GM12878 (cell line): ENCODE measurements at places on chromosomes 2 and 18.

DNA sequence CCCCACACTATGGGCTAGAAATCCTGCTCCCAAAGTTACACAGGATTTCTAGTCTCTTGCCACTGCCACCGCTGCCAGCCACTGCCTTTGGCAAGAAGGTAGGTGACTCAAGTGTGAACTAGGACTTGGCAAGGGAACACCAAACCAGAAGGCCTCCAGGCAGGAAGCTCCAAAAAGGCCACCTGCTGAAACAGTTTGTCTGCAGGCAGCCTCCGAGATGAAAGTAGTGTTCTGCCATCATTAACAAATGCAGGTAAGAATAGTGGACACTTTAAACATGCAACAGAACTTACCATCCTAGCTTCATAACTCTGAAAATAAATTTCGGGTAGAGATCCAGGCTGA is 3.9 kb downstream of the ANKRD44 start:
- DNase-seq, result no peak

GRCh38 chr2:203718087-203718486 is 11.6 kb downstream of the CD28 start:
- DNase-seq, result peak; percentile 36

DNA sequence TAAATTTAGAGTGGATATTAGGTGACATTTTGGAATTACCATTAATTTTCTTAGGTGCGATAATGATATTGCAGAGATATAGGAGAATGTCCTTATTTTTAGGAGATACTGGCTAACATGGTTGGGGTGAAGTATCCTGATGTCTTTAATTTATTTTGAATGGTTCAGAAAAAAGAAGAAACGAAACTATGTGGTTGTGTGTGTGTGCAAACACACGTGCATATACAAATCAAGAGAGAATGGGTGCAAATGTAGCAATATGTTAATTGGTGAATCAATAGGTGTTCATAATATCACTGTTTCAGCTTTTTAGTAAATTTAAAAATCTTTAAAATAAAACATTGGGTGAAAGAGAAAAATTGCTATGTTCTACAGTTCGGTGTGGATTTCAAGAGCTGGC is 140.9 kb downstream of the DIS3L2 start:
- no peak for DNase-seq

- no peak for DNase-seq
Measured at GRCh38 chr2:217713395-217714286, 289.2 kb downstream of the TNS1 start.

DNA sequence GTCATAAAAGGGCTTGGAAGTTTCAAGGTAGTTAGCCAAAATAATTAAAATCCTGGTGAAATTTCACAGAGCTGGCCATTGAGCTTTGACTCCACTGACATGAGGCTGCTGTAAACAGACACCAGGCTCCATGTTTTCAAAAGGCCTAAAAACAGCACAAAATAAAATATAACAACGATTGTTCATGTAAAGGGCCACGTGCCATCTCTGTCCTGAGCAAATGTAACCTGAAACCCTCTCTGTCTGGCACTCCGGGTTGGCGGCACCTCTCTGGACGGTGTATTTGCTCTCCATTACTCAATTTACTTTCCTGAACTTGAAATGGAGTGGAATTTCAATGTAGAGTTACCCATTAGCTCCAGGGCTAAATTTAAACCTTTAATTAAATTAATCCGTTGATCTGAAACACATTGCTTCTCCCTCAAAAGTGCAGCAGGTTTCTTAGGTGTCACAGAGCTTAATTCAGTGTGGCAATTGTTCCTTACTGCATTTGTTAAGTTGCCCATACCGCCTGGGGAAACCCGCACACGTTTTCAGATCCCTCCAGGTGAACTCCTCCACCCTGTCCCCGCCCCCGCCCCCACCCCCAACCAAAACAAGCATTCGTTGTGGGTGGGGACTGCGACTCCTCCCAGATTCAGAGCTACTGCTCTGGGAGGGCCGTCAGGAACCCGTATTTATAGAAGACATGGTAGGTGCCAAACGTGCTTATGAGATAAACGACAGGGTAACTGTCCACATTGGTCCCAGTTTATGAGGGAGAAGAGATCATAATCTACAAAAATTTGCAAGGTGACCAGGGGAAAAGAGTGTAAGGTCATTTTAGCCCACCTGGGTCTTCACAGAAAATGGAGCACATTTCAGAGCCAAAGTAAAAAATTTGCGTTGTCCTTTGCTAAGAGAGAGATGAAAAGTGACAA is 1.2 kb upstream of the CABLES1 start:
- peak; percentile 59 for DNase-seq

- no peak for DNase-seq
Measured at GRCh38 chr2:27762951-27763906, 8.3 kb upstream of the MRPL33 start.

DNA sequence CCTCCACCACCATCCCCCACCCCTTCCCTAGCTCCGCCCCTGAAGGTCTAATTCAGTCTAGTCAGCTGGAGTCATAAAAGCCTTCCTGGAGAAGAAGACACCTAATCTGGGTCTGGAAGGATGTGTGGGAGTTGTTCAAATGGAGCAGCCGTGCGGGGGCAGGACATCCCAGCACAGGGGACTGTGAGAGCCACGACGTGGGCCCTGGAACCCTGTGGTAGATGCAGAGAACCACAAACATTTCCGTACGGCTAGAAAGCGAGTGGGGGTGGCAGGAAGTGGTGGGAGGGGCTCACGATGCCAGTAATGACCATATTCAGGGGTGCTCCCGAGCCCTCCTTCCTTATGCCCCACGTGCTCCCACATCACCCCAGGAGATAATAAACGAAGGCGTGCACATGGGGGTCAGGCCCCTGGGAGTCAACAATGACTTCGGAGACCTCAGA is 20.9 kb upstream of the COL6A3 start:
- no peak for DNase-seq

DNA sequence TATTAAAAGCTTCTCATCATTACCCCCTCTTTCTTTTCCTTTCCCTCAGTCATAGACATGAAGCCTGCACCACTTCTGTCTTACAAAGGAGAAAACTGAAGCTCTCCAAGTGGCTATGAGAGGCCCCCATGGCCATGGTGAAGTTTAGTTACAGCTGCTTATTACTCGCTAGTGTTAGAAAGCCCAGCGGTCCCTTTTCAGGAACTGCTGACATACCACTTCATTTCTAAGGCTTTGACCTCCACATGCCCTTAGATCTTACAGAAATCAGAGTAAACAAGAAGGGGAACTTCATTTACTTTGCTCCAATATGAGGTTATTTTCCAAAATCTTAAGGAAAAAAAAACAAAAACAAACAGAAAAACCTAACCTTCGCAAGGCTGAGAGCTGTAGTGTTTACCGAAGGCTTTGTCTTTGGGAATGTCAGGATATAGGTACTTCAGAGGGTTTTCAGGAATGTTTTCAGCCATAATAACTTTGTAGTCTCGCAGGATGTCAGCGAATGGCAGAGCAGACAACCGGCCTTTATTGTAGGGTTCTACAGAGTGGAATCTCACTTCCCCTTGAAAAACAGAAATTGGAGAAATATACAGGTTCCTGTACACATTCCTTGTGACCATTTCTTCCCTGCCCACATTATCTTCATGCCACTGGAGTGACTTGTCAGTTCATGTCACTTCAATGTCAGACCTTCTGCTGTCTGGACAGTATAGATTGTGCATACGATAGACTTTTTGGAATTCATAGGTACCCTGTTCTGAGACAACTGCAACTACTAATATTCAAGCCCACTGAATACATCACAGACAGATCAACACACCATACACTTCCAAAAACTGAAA is 18.8 kb upstream of the STAT1 start:
- DNase-seq, result no peak

DNA sequence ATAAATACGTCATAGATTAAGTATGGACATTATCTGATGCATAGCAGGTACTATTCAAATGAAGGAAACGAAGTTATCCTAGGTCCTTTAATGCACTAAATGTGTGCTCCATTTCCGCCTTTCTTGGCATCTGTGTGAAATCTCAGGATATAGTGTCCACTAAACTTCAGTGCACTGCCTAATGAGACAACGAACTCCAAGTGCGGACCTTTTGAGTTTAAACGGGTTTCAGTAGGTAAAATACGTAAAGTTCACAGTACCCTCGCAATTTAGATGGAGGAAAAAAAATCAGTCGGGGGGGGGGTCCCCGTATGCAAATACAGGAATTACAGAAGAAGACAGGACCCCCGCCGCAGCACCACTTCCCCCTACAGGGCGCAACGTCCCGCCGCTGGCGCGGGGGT is 729 bp upstream of the REL start:
- no peak for DNase-seq

DNA sequence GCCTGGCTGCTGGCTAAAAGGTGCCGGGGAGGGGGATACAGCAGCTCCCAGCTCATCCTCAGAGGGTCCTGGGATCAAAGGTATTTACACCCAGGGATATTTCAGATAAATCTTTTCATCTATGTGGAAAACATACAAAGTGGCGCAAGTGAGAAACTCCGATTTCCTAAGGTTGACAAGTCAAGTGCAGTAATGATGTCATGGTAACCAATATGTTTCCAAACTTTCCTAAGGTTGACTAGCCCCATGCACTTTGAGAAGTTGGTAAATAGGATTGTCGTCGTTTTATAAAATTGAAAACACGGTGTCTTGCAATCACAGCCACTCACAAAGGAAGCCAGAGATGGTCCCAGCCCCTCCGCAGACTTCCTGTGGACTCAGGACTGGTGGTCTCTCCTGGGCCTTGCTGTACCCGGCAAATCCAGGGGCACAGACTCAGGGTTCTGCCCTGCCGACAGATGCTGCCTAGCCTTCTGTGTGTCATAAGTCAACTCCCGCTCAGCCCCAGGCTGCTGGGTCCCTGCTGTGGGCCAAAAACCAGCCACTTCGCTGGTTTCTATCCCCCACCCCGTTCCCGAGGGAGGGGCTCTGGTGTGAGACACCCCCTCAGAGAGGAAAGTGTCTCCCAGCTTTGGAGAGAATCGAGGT is 111.2 kb upstream of the PPP1CB start:
- DNase-seq, result no peak

DNA sequence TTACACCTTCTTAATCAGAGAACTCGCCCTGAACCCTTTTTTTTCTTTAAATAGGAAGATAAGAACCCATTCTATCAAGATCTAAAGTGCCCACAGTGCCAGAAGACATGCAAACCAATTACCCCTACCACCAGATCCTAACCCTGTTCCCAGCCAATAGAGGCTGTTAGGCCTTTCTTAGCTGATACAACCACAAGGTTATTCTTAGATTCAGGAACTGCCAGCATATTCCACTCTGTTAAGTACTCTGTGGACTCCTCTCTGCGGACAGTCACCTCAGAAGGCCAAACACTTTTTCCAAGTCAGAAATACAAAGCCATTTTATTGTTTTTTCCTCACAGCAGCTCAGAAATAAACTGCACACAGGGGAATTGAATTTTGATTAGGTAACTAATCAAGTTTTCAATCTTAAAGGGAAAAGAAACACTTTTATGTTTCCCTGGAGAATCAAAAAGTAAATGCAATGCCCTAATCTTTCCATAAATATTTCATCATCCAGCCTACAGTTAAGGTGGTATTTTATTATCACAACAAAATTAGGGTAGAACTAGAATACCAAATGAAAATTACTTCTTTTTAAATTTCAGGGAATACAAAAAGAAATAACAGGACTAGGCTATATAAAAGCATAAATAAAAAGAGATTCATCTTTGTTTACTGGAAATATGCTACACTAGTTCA is 111.4 kb downstream of the NBAS start:
- DNase-seq, result no peak

DNA sequence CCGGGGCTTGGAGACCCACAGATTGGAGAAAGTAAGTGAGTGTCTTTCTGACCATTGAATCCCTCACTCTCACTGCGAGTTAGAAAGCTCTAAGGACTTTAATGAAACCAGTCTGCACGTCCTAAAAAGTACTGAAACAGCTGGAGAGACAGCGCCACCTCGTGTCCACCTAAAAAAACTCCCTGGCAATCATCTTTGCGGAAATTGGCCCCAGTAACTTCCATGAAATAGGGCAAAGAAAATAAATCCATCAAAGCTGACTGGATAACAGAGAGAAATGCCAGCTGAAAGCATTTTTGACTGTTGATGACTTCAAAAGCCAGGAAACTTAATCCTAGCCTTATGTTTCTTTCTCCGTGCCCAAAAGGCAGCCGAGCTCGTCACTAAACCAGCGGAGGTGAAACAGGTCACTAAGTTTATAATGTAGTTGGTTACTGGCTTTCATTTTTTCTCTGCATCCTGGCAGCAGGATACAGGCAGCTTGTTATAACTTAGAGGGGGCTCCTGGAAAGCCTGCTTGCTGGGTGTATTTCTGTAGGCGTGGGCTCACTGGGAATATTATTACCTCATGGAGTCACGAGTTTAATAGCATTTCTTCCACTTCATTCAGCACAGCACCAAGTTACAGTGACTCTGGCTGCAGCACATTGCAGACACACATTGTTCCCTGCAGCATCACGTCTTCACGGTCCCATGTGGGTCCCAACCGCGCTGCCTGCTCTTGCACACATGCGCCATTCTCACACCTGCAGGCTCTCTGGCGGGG is 266.5 kb downstream of the HRH4 start:
- no peak for DNase-seq

- DNase-seq, result no peak
Measured at GRCh38 chr2:193187816-193188215, 993.1 kb upstream of the TMEFF2 start.
